Right hindlimb (tissue), 1 donor: ENCODE measurements at places on chromosomes 4 and X.

DNA sequence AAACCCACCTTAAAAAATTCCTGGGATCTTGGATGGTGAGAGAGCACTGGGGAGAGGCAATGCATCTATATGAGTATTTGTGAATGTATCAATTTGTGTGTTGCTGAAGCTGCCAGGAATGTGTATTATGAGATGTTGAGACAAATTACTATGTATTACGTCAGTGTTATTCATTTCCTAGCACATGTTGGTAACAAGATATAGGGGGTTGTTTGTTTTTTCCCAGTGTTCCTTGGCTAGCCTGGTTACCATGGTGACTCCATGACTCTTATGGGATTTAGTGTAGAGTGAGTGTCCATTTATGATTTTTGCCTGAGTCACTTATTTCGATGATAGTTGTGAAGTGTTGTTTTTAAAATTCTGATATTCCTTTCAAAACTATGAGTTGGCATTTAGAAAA is 65.6 kb downstream of the RAB40A start:
- no peak for DNase-seq

DNA sequence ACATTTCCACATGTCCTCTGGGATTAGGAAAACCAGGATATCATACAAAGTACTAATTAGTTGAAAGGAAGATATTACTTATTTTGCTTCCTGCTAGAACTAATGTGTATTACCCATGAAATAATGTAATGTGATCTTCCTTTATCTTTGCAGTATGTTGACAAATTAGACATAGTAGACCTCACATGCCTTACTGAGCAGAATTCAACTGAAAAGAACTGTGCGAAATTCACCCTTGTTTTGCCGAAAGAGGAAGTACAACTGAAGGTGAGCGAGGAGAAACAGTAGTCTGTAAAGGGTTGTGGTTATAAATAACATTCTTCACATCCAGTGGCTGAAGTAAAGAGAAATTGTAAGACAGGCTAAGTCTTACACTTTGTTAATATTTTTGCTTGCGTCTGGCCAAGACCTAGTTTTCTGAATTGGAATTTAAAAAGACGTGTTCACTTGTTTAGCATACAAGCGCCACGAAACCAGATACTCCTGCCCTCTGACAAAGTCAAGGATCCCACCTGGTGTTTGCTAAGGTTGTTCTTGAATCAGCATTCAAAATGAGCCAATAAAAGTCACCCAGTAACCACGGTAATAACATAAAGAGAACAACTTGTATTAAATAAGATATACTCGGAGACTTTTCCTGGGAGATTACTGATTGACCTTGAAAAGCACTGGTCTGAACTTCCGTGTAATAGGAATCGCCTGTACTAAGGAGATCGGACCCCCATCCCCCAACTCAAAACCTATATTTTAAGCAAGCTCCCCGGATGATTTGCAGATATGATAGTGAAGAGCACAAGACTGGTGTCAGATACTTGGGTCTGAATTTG is 16.9 kb downstream of the STAP1 start:
- no peak for DNase-seq

GRCh38 chr4:11505221-11505971 is 76.7 kb upstream of the HS3ST1 start:
- no peak for DNase-seq

DNA sequence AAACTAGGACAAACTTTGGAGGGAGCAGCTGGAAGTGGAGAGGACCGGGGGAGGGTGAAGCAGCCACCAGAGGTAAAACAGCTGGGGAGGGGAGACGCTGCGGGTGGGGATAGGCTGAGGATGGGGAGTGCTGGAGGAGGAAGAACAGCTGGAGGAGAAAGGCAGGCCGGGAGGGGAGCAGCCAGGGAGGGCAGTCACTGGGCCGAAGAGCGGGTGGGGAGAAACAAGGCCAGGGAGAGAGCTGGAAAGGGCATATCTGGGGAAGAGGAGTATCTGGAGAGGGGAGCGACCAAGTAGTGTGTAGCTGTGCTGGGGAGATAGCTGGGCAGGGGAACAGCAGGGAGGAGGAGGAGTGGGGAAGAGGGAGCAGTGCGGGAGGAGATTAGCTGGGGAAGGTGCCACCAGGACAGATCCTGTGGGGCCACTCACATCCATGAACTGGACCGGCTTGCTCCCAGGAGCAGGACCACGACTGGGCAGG is 2.7 kb downstream of the SLC38A5 start:
- DNase-seq, result peak; percentile 36

GRCh38 chr4:69830560-69831269 is 29.2 kb downstream of the SULT1E1 start:
- no peak for DNase-seq
